ENCODE measurements at places on chromosomes 3 and 15.

DNA sequence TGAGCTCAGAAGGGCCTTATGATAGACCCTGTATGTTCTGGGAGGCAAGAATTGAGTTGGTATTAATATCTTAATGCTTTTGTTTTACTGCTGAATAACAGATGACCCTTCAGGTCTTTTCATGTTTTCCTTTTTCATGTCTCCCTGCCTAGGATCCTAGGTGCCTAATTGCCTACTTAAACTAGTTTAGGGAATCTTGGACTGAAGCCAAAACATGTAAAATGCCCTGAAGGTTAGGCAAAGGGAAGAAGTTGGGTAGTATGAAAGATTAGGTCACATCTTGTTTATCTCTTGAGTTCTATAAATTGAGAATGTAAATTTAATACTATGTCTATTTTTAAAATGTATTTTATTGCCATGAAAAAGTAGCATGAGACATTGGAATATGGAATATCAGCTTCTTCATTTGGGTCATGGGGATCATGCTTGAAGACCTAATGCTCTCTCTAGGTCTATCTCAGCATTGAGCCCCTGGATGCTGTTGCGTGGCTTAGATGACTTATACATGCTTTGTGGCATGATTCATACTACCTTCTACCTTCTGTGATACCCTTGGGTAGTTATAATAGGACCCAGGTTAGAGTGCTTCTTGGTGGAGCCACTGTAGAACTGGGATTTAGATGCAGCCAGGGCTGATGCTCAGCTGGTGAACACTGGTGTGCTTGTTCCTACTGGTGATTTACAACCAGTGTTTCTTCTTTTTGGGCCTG lies 26.4 kb downstream of the RBM6 start:
- no peak for DNase-seq

GRCh38 chr3:194572143-194572789 lies 61.0 kb downstream of the TMEM44 start:
- DNase-seq = no peak

DNA sequence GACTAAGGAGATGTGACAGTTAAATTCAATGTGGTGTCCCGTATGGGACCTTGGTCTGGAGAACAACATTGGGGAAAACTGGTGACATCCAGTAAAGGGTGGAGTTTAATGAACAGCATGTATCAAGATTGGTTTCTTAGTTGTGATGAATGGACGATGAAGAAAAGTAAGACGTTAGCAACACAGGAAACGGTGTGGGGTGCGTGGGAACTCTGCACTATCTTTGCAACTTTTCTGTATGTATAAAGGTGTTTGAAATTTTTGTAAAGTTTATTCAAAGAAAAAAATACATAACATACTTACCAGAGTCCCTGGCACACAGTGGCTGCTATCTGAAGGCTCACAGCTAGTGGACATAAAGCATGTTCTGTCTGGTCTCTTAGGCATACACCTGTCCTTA lies 6.1 kb upstream of the CCDC174 start:
- no peak for DNase-seq

- no peak for DNase-seq
Observed at GRCh38 chr3:12372741-12373280, 83.9 kb downstream of the PPARG start.

- no peak for DNase-seq
Observed at GRCh38 chr3:98827221-98827920, 64.2 kb downstream of the ST3GAL6 start.

- no peak for DNase-seq
Observed at GRCh38 chr15:57773051-57773450, 66.5 kb downstream of the POLR2M start.

- no peak for DNase-seq
Observed at GRCh38 chr3:113751141-113751540, 4.3 kb downstream of the ATP6V1A start.
